ENCODE measurements at places on chromosomes 12 and 14. TPM values are rescaled to one million over a fixed set of nuclear protein-coding genes. Genes with fewer than 3 reads are reported as not detected.

GRCh38 chr14:92264195-92264594 is 58.8 kb upstream of the SLC24A4 start:
- H3K27ac ChIP-seq = no peak overlapping the region
- H3K4me1 ChIP-seq = no peaks in the 10 kb centered on the region
- no peak overlapping the region for H3K4me3 ChIP-seq
- DNase-seq = no peak
- no peaks in the 10 kb centered on the region for H3K36me3 ChIP-seq

DNA sequence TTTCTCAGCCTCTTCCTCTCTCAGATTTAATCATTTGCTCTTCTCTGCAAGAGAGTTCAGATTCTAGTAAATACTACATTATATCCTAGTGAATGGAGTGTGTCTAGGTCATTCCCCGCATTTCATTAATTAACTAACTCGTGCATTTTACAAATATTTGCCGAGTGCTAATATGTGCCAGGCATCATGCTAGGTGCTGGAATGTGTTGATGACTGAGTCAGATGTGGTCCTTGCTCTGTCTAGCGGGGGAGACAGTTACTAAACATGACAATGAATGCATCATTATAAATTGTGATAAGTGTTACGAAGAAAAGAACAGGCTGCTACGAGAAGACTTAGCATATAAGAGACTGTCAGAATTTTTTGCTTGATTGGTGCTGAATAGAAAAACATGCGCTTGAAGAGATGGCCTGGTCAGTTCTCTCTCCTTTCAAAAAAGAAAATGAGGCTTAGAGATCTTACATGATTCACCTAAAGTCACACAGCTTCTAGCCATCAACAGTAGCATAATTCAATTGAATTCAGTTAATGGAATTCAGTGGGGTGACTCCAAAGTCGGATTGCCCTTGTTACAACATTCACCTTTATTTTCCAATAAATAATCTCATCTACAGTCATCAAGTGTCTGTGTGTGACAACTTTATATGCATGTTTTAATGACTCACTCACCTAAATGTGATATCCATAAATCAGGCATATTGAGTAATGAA is 48.7 kb upstream of the MAX start:
- H3K27me3 ChIP-seq = no peaks in the 10 kb centered on the region
- H3K4me1 ChIP-seq = peaks cover 3% of the 10 kb centered on the region
- H3K4me3 ChIP-seq = no peak overlapping the region
- H3K36me3 ChIP-seq = no peaks in the 10 kb centered on the region
- no peak for DNase-seq

- no peaks in the 10 kb centered on the region for H3K36me3 ChIP-seq
- no peak overlapping the region for H3K4me3 ChIP-seq
- no peak for DNase-seq
- H3K27ac ChIP-seq = no peak overlapping the region
- no peaks in the 10 kb centered on the region for H3K27me3 ChIP-seq
Observed at GRCh38 chr12:61991661-61992060, 268.5 kb upstream of the USP15 start.

DNA sequence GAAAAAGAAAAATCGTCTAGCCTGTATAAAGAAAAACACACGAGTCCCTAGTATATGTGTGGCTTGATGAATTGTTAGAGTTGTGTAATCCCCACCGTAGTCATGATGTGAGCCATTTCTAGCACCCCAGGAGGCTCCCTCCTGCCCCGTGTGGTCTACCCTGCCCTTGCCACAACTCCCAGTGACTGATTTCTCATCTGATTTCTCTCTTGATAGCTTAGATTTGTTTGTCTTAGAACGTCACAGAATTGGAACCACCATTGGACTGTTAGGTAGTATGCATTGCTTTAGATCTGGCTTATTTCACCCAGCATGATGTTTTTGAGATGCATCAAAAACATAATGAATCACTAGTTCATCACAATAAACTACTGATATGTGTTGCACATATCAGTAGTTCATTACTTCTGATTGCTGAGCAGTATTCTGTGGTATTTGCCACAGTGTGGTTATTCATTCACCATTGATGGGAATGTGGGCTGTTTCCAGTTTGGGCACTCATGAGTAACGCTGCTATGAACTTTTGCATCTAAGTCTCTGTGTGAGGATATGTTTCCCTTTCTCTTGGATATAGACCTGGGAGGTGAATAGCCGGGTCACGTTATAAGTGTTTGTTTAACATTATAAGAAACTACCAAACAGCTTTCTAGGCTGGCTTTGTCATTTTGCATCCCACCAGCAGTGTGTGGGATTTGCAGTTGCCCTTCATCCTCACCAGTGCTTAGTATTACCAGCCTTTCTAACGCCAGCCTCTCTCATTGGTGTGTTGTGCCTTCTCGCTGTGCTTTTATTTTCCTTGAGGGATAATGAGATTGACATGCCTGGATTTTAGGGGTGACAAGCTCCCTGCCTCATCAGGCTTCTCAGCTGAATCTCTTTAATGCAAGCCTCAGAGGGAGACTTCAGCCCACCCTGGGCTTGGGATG is 31.9 kb upstream of the NCOR2 start:
- no peak for DNase-seq
- H3K27ac ChIP-seq = no peak overlapping the region
- peaks cover 12% of the 10 kb centered on the region for H3K4me1 ChIP-seq
- H3K36me3 ChIP-seq = no peaks in the 10 kb centered on the region

Gene TULP3
- total RNA-seq = 11.7 TPM

Gene SERPINA9
- total RNA-seq = 182 TPM

Gene C12orf50
- not detected for total RNA-seq

Gene KLRC1
- total RNA-seq = not detected

Data from Karpas-422 (cell line).